ENCODE measurements at places on chromosomes 12 and 14. TPM values are rescaled to one million over a fixed set of nuclear protein-coding genes. Genes with fewer than 3 reads are reported as not detected.

RDH11 gene
- total RNA-seq = 60.1 TPM

CCDC184 gene
- total RNA-seq = 0.20 TPM

OR10G2 gene
- not detected for total RNA-seq

RND1 gene
- 2.6 TPM for total RNA-seq

BCAT1 gene
- 8.9 TPM for total RNA-seq

GPR132 gene
- 0.36 TPM for total RNA-seq

CCDC175 gene
- total RNA-seq = not detected

TAC3 gene
- not detected for total RNA-seq

PRPH gene
- total RNA-seq = 0.64 TPM

EVL gene
- total RNA-seq = 25.2 TPM

RD3L gene
- not detected for total RNA-seq

MYF6 gene
- not detected for total RNA-seq

SLCO1C1 gene
- total RNA-seq = 0.20 TPM

KIF5A gene
- 0.16 TPM for total RNA-seq

AKAP3 gene
- total RNA-seq = 0.32 TPM

C12orf50 gene
- not detected for total RNA-seq

NTN4 gene
- 5.5 TPM for total RNA-seq

FGF6 gene
- not detected for total RNA-seq

RIPK3 gene
- 10.5 TPM for total RNA-seq

RASAL1 gene
- 53.1 TPM for total RNA-seq

GLS2 gene
- total RNA-seq = 2.6 TPM

SOAT2 gene
- not detected for total RNA-seq

AHNAK2 gene
- total RNA-seq = 184 TPM

ANGEL1 gene
- 9.3 TPM for total RNA-seq

ETFBKMT gene
- total RNA-seq = 1.3 TPM

BATF gene
- total RNA-seq = 0.84 TPM

DIO3 gene
- total RNA-seq = 0.12 TPM

TEX22 gene
- 2.0 TPM for total RNA-seq

A2M gene
- 86.9 TPM for total RNA-seq

GPRC5A gene
- 11.8 TPM for total RNA-seq

ARF6 gene
- total RNA-seq = 144 TPM

ATN1 gene
- 29.1 TPM for total RNA-seq

BEST3 gene
- total RNA-seq = not detected

CD27 gene
- 0.40 TPM for total RNA-seq

KCNA5 gene
- not detected for total RNA-seq

FBLN5 gene
- 2.8 TPM for total RNA-seq

C1RL gene
- total RNA-seq = 22.7 TPM

ITGB7 gene
- 7.0 TPM for total RNA-seq

KRT76 gene
- total RNA-seq = 0.08 TPM

Measured in esophagus mucosa (tissue), 1 donor.